Iris pigment epithelial cell (primary cell): ENCODE measurements at places on chromosomes 1 and 21.

GRCh38 chr1:98467122-98467521, 194.4 kb upstream of the SNX7 start:
- no peak for DNase-seq

GRCh38 chr1:58620926-58621325, 43.9 kb upstream of the TACSTD2 start:
- DNase-seq = no peak

- DNase-seq = no peak
Observed at GRCh38 chr1:209218981-209219380, 364.5 kb upstream of the CAMK1G start.

GRCh38 chr21:46196733-46197132, 12.5 kb upstream of the SPATC1L start:
- DNase-seq = no peak

DNA sequence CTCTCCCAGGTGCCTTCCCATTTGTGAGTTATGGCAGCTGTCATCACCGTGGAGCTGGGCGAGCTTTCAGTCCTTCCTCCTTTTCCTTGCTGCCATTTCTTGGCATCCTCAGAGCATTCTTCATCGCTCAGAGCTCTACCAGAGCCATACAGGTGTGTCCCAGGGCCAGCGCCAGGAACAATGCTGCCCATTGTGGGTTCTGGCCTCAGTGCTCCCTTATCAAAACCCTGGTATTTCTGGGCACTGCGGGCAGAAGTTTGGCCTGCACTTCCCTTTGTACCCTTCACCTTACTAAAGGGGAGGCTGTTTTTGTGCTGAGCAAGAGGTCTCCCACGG, 28.5 kb downstream of the RASSF5 start:
- DNase-seq = no peak

DNA sequence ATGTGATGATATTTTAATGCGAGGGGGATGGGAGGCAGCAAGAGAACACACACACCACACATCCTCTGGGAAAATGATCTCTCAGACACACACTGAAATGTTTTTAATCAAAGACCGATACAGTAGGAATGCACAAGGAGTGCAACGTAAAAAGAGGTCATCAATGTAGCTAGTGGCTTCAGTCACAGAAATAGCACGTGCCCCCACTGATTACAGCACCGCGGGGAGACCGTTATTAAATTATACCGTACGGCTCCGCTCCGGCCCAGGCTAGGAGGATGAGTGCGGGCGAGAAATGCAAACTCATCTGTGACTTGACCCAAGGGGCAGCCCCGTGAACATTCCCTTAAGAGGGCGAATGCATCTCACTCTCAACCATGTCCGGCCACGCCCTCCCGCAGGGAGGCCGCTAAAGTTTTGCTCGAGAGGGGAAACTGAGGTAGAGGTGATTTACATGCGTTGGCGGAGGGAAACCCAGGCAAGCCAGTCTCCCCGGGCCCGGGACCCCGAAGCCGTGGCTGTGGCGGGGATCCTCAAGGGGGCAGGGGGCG, 552 bp downstream of the UBR4 start:
- peak; percentile 74 for DNase-seq

- DNase-seq = no peak
Observed at GRCh38 chr1:199308349-199308846, 669.6 kb downstream of the PTPRC start.

DNA sequence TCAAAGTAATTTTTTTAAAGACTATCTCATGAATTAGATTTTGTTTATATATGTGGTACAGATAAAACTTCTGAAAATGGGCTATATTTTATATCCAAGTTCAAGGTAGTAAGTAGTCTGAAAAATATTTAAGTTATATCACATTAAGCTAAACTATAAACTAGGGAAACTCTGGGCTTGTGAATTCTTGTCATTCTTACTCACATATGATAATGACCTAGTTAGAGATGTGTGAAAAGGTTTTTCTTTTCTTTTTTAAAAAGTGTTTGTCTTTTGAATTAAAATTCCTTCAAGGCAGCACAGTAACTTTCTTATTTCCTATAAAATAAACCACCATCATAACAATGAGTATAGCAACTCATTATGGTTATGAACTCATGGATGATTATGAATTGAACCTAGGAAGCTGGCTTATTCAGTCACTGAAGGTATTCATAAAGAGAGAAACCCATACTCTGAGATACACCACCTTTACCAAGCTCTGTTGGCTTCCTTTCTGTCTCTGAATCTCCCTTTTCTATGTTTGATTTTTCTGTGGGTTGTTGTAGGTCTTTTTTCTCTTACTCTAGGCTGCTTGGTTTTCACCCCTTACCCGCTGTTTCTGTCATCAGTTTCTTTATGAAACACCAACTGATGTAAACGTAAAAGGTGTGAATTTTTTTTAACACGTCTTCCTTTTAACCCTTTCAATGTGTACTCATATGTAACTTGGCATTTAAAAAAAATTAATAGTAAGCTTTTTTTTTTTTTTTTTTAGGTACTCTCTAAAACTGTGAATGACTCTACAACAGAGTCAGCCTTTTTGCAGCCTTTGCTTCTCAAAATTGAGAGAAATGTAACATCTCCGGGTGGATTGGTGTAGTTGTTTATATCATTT, 25.2 kb downstream of the IL12RB2 start:
- DNase-seq = no peak
